ENCODE measurements at places on chromosomes 1 and 21. TPM values are rescaled to one million over a fixed set of nuclear protein-coding genes. Genes with fewer than 3 reads are reported as not detected.

VANGL2 gene
- total RNA-seq = 2.1 TPM

PGLYRP4 gene
- total RNA-seq = not detected

UMODL1 gene
- total RNA-seq = not detected

HENMT1 gene
- not detected for total RNA-seq

CD1B gene
- total RNA-seq = not detected

ZNF648 gene
- 0.10 TPM for total RNA-seq

Data from HT1080 (cell line).